ENCODE measurements at places on chromosomes 1 and 21. TPM values are rescaled to one million over a fixed set of nuclear protein-coding genes. Genes with fewer than 3 reads are reported as not detected.

The DNALI1 gene
- 0.09 TPM for total RNA-seq

The EFNA1 gene
- total RNA-seq, result 1.9 TPM

The TMPRSS3 gene
- not detected for total RNA-seq

The DRAXIN gene
- 10.9 TPM for total RNA-seq

The TSSK3 gene
- total RNA-seq, result 1.2 TPM

The UBE2U gene
- total RNA-seq, result not detected

The RIMKLA gene
- 0.13 TPM for total RNA-seq

The KLF17 gene
- not detected for total RNA-seq

The TNNI3K gene
- not detected for total RNA-seq

GRCh38 chr1:55215194-55216021 lies at the start of gene USP24:
TSS of gene USP24 (minus strand) at chr1:55215364. CDS start at chr1:55215113, 251 bp downstream.
- peak; percentile 93 for DNase-seq
- H3K4me1 ChIP-seq, result peaks cover 34% of the 10 kb centered on the region
- H3K27ac ChIP-seq, result peak within 1 kb of the TSS; percentile 97

DNA sequence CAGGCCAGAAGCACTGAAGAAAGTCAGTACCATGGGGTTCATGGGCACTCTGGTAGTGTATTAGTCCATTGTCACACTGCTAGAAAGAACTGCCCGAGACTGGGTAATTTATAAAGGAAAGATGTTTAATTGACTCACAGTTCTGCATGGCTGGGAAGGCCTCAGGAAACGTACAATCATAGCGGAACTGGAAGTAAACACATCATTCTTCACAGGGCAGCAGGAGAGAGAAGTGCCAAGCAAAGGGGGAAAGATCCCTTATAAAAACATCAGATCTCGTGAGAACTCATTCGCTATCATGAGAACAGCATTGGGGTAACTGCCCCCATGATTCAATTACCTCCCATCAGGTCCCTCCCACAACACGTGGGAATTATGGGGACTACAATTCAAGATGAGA lies 20.2 kb upstream of the ROR1 start:
- no peaks in the 10 kb centered on the region for H3K4me1 ChIP-seq
- DNase-seq, result no peak
- H3K27ac ChIP-seq, result no peak overlapping the region
- H3K36me3 ChIP-seq, result no peaks in the 10 kb centered on the region
- H3K27me3 ChIP-seq, result no peaks in the 10 kb centered on the region
- H3K4me3 ChIP-seq, result no peak overlapping the region

GRCh38 chr1:39720094-39720999 lies 18.3 kb upstream of the PPIE start:
- no peak overlapping the region for H3K27ac ChIP-seq
- no peak overlapping the region for H3K4me3 ChIP-seq
- H3K27me3 ChIP-seq, result peaks cover 14% of the 10 kb centered on the region
- no peak for DNase-seq

- no peaks in the 10 kb centered on the region for H3K36me3 ChIP-seq
- no peak for DNase-seq
- no peak overlapping the region for H3K27ac ChIP-seq
- no peak overlapping the region for H3K4me3 ChIP-seq
- no peaks in the 10 kb centered on the region for H3K27me3 ChIP-seq
- no peaks in the 10 kb centered on the region for H3K4me1 ChIP-seq
Measured at GRCh38 chr1:31108861-31109260, 43.3 kb upstream of the PUM1 start.

- peak; percentile 63 for DNase-seq
- no peaks in the 10 kb centered on the region for H3K27me3 ChIP-seq
- H3K27ac ChIP-seq, result peak overlapping the region; percentile 73
- no peaks in the 10 kb centered on the region for H3K36me3 ChIP-seq
- no peak overlapping the region for H3K4me3 ChIP-seq
- H3K4me1 ChIP-seq, result peaks cover 50% of the 10 kb centered on the region
Measured at GRCh38 chr1:231918239-231919015, 291.8 kb downstream of the DISC1 start.

GRCh38 chr1:15934211-15935055 lies 41.5 kb downstream of the ZBTB17 start:
- DNase-seq, result no peak
- no peak overlapping the region for H3K4me3 ChIP-seq
- H3K27ac ChIP-seq, result no peak overlapping the region
- no peaks in the 10 kb centered on the region for H3K4me1 ChIP-seq
- H3K36me3 ChIP-seq, result peaks cover 90% of the 10 kb centered on the region

- H3K27me3 ChIP-seq, result no peaks in the 10 kb centered on the region
- no peaks in the 10 kb centered on the region for H3K36me3 ChIP-seq
- no peak overlapping the region for H3K27ac ChIP-seq
Measured at GRCh38 chr1:212119397-212119837, 83.9 kb downstream of the DTL start.

- DNase-seq, result no peak
- H3K36me3 ChIP-seq, result peaks cover 52% of the 10 kb centered on the region
- peaks cover 7% of the 10 kb centered on the region for H3K4me1 ChIP-seq
- H3K27ac ChIP-seq, result no peak overlapping the region
- no peaks in the 10 kb centered on the region for H3K27me3 ChIP-seq
Measured at GRCh38 chr1:11990303-11991032, 10.2 kb downstream of the MFN2 start.

DNA sequence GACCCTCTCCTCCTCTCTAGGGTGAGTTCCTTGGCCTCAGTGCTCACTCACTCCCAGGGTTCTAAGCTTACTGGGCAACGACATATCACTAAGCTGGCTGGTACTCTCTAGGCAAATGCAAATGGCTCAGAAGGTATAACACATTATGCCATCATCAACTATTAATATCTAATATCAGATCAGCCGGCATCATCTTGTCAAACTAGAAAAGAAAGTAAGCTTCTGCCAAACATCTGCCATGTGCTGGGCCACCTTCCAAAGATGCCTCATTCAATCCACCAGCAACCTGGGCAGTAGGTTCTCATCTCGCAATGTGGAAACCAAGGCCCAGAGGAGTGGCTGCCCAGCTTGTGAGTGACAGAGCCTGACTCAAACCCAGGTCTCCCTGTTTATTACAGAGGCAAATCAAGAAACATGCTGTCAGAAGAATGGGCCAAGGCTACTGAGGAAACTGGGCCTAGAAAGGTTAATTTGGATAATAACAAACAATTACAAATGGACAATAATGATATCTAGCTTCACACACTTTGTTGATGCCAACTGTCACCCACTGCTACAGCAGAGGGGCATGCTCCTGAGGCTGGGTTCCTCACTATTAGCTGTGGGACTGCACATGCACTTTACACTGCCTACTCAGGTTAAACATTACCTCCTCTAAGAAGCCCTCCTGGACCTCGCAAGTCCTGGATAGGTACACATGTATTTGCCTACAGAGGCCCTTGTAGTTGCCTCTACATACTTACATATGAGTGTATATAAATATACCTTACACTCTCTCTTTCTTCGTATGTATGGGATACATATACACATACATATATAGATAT lies 183.3 kb upstream of the JUN start:
- no peaks in the 10 kb centered on the region for H3K27me3 ChIP-seq
- no peak for DNase-seq
- no peak overlapping the region for H3K4me3 ChIP-seq
- no peaks in the 10 kb centered on the region for H3K36me3 ChIP-seq

DNA sequence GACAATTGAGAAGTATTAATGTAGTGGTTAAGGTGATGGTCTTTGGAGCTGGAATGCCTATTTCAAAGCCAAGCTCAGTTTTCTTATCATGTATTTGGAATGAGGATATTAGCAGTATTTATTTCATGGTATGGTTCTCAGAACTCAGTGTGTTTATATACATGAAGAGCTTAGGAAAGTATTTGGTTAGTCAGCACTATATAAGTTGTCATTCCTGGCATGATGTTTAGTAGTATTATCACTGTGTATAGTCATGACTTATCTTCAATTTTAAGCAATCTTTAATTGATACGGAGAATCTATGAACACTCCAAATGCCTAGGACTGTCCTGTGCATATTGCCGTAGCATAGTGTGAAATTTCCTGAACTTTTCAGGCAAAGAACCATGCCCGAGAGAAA lies 501.9 kb upstream of the USP24 start:
- no peak overlapping the region for H3K27ac ChIP-seq
- no peaks in the 10 kb centered on the region for H3K4me1 ChIP-seq
- H3K4me3 ChIP-seq, result no peak overlapping the region
- no peaks in the 10 kb centered on the region for H3K36me3 ChIP-seq

- H3K4me1 ChIP-seq, result peaks cover 100% of the 10 kb centered on the region
- H3K27me3 ChIP-seq, result no peaks in the 10 kb centered on the region
- H3K4me3 ChIP-seq, result no peak overlapping the region
- peak overlapping the region; percentile 95 for H3K27ac ChIP-seq
Measured at GRCh38 chr1:30746212-30747032, 11.2 kb downstream of the LAPTM5 start.

DNA sequence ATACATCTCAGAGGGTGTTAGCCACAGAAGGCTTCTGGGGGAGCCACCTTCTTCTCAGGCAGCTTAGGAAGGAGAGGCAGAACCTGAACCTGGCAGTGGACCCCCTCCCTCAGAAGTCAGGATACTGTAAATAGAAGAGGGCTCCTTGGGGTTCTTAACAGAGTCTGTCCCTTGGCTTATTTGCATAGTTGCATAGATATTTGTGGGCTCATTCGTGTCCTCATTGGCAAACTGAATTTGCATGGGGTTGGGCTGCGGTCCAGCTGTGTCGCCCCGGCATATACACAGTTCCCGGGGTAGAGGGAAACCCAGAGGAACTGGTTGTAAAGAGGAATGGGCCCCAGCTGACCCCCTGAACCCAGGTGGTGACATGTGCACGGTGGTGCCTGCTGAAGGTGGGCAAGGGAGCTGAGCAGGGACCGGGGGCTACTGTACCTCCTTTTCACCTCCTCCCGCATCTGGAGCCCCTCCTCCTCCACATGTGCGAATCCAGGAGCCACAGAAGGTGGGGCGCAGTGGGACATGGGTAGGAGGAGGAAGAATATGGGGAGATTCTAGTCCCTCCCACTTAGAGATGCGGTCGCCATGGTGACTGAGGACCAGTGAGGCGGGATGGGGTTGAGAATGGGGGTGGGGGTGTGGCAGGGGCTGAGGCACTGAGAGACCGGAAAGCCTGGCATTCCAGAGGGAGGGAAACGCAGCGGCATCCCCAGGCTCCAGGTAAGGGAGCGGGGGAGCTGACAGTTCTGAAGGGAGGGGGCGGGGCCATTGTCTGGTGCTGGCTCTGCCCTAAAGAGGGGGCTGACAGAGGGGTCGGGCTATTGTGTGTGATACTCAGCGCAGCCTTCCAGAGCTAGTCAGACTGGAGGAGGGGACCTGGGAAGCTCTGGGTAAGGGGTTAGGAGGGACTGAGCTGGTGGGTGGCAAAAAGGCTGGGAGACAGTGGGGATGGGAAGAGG lies 3.7 kb upstream of the SEMA4A start:
- no peak overlapping the region for H3K27ac ChIP-seq
- no peaks in the 10 kb centered on the region for H3K27me3 ChIP-seq
- peaks cover 78% of the 10 kb centered on the region for H3K4me1 ChIP-seq

GRCh38 chr21:32352526-32352925 lies 40.3 kb downstream of the URB1 start:
- no peaks in the 10 kb centered on the region for H3K27me3 ChIP-seq
- H3K4me1 ChIP-seq, result peaks cover 5% of the 10 kb centered on the region
- no peak for DNase-seq
- H3K27ac ChIP-seq, result no peak overlapping the region
- H3K36me3 ChIP-seq, result peaks cover 88% of the 10 kb centered on the region

DNA sequence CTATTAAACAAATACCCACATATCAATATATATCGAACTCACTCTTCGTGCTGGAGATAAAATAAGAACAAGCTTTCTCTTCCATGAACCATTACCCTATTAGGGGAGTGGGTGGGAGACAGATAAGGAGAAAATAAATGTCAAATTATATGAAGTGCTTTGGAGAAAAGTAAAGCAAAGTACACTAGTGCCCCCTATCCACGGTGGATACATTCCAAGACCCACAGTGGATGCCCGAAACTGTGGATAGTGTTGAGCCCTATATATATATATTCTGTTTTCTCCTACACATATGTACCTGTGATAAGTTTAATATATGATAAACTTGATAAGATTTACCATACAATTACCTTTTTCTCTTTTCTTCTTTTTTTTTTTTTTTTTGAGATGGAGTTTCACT lies 54.6 kb downstream of the FH start:
- H3K27me3 ChIP-seq, result no peaks in the 10 kb centered on the region
- H3K4me3 ChIP-seq, result no peak overlapping the region
- DNase-seq, result no peak

DNA sequence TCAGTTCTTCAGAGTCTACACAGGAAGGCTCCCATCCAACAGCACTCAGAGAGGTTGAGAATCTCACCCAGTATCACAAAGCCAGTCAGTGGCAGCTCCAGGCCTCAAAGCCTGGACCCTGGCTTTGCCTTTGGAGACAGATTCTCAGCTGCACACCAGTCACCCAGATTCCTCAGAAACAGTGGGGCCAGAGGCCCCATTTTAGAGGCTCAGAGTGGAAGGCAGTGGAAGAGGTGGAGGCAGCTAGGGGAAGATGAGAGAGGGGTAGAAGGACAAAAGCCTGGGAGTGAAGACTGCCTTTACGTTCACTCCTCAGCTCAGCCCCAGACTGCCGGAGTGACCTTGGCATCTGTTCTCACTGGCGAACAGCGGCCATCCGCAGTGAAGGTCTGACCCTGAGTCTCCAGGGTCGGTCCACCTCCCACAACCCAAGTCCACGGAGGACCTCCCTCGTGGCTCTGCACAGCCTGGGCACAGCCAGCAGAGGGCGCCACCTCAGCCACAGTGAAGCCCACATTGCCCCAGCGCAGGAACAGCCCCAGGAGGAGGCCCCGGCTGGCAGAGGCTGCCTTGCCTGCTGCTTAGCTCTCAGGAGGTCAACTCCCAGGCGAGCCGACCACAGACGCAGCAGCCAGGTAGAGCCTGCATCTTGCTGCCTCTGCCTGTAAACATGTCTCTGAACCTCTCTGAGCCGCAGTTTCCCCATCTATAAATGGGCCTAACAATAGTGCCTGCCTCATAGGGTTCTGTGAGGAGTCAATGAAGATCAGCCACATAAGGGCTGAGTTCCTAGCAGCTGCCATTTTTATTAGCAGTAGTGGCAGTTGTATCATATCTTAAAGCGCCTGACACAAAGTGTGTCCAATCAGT lies 5.9 kb upstream of the FNDC5 start:
- H3K27me3 ChIP-seq, result peaks cover 14% of the 10 kb centered on the region
- no peaks in the 10 kb centered on the region for H3K36me3 ChIP-seq
- peaks cover 17% of the 10 kb centered on the region for H3K4me1 ChIP-seq
- DNase-seq, result peak; percentile 45
- no peak overlapping the region for H3K27ac ChIP-seq
- no peak overlapping the region for H3K4me3 ChIP-seq

DNA sequence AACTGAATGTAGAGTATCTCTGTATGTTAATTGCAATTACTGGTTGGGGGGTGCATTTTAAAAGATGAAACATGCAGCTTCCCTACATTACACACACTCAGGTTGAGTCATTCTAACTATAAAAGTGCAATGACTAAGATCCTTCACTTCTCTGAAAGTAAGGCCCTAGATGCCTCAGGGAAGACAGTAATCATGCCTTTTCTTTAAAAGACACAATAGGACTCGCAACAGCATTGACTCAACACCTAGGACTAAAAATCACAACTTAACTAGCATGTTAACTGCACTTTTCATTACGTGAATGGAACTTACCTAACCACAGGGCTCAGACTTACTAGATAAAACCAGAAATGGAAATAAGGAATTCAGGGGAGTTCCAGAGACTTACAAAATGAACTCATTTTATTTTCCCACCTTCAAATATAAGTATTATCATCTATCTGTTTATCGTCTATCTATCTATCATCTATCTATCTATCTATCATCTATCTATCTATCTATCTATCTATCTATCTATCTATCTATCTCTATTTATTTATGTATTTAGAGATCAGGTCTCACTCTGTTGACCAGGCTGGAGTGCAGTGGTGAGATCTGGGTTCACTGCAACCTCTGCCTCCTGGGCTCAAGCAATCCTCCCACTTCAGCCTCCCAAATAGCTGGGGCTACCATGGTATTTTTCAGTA lies 47.8 kb downstream of the CHML start:
- no peak for DNase-seq
- no peaks in the 10 kb centered on the region for H3K27me3 ChIP-seq
- H3K4me3 ChIP-seq, result no peak overlapping the region

Measured in natural killer cell (primary cell).